ENCODE measurements at places on chromosomes 13 and 19.

DNA sequence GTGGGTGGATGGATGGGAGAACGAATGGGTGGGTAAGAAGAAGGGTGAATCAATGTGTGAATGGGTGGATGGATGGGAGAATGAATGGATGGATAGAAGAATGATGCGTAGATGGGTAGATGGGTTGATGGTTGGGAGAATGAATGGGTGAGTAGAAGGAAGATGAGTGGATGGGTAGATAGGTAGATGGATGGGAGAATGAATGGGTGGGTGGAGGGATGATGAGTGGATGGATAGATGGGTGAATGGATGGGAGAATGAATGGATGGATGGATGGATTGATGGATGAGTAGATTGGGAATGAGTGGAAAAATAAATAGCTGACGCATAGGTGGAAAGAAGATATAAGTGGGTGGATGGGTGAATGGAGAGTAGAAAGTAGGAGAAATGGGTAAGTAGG, 16.5 kb downstream of the VSTM2B start:
- no peak for DNase-seq

- DNase-seq: no peak
Observed at GRCh38 chr19:56740501-56740900, 68.9 kb upstream of the ZNF835 start.

- no peak for DNase-seq
Observed at GRCh38 chr19:45752639-45753038, 16.4 kb downstream of the SIX5 start.

- no peak for DNase-seq
Observed at GRCh38 chr13:41458761-41459431, 1.5 kb downstream of the RGCC start.

- DNase-seq: no peak
Observed at GRCh38 chr13:86906127-86906874, 764.9 kb upstream of the SLITRK5 start.

Data from activated CD4-positive, alpha-beta T cell treated with anti-CD3 and anti-CD28 coated beads, Interleukin-2, amount 50 U/mL, for 24 hours (primary cell).